ENCODE measurements at places on chromosomes 6 and 20. TPM values are rescaled to one million over a fixed set of nuclear protein-coding genes. Genes with fewer than 3 reads are reported as not detected.
A peak's percentile ranks its signal among the peaks of the same experiment; 100 is the strongest.

Gene EDN1
- 4.1 TPM for polyA plus RNA-seq

Gene PEX7
- 5.1 TPM for polyA plus RNA-seq

GRCh38 chr20:51469046-51469445 is 73.5 kb downstream of the NFATC2 start:
- DNase-seq, result no peak

DNA sequence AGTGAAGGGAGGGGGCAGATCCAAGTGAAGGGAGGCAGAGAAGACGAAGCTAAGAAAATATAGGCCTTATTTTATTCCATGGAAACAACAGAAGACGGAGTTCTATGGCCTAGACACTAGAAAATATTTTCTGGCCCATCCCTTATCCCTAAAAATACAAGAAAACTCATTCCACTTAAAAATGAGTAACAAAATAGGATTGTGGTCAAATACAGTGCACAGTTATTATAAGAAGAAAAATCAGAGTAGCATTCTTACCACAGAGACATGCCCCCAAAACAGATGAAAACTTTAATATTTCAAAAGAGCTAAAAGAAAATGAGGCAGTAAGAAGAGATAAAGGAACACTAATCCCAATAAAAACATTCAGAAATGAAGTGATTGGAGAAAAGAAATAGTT is 202.9 kb downstream of the GMPR start:
- no peak for DNase-seq

DNA sequence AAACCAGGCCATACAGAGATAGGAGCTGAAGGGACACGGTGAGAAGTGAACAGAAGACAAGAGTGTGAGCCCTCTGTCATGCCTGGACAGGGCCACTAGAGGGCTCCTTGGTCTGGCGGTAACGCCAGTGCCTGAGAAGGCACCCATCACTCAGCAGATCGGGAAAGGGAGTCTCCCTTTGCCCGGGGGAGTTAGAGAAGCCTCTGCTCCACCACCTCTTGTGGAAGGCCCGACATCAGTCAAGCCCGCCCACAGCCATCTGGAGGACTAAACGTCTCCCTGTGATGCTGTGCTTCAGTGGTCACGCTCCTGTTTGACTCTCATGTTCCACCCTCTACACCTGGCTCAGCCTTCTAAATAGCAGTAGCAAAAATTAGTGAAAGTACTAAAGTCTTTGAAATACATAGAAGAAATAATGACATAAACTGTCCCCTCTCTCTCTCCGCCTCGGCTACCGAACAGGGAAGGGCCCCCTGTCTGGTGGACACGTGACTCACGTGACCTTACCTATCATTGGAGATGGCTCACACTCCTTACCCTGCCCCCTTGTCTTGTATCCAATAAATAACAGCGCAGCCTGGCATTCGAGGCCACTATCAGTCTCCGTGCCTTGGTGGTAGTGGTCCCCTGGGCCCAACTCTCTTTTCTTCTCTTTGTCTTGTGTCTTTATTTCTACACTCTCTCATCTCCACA is 66.7 kb downstream of the RPP21 start:
- DNase-seq, result peak; percentile 38

Gene PTPRT
- polyA plus RNA-seq, result 0.04 TPM

Gene SIM1
- polyA plus RNA-seq, result not detected

Gene RHAG
- polyA plus RNA-seq, result 0.22 TPM

Gene GFOD1
- 16.2 TPM for polyA plus RNA-seq

Gene CTAGE9
- not detected for polyA plus RNA-seq

Gene FILIP1
- polyA plus RNA-seq, result 63.1 TPM

Gene GSTA2
- polyA plus RNA-seq, result not detected

DNA sequence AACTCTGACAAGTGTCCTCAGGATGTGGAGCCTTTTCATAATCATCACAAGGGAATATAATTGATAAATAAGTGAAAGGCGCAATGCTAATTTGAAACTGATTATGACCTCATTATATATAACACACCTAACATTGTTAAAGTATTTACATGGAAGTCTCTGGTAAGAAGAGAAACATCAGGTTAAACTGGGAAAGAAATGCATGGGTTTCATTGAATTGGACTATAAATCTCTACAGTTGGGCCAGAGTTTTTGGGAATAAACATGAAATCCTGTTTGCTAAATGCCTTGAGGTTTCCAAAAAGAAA is 1.0 kb upstream of the SGK1 start:
- DNase-seq, result no peak

Gene PTGIS
- 7.3 TPM for polyA plus RNA-seq

Gene NKX2-2
- polyA plus RNA-seq, result not detected

DNA sequence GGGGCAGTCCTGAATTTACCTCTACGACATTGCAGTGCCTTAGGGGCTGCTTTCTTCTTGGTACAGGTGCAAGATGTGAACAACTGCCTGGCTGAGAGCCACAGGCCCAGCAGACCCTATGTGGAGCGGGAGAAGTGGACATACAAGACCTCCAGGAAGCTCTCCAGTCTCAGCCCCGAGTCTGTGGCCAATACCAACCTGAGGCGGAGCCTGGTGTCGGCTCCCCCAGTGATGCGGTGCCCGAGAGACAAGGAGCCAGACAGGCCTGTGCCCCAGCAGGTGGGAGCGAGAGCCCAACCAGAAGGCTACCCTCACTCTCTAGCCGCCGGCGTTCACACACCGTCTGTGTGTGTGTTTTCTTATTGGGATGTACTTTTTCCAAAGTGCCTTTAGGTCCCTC is 59.6 kb downstream of the EFCAB8 start:
- DNase-seq, result no peak

Gene CTCFL
- not detected for polyA plus RNA-seq

Gene TMC2
- polyA plus RNA-seq, result not detected

DNA sequence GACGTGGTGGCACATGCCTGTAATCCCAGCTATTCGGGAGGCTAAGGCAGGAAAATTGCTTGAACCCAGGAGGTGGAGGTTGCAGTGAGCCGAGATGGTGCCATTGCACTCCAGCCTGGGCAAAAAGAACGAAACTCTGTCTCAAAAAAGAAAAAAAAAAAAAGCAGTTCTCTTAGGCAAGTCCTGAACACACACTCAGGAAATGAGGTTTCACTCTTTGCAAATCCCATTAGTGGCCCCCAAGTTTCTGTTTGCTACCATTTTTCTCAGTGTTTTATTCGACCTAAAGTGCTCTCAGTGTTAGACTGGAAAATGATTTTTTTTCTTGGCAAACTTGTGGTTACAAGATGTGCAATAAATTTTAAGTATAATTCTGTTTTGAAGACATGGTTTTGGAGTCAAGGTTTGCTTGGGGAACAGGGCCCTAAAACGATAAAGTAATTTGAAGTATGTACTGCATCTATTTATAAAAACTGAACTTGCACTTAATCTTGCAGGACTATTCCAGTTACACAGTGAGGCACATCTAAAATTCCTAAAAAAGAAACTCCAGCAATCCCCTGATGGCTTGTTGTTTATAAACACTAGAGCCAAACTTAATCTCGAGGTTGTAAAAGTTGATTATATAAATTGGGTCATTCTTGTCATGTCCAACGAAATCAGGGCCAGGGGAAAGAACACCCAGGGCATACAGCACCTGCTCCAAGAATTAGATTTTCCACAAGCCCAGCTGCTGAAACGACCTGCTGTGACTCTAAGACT is 42.6 kb downstream of the MAP1LC3A start:
- no peak for DNase-seq

- no peak for DNase-seq
Observed at GRCh38 chr6:1665214-1665613, 55.5 kb downstream of the FOXC1 start.

- DNase-seq, result no peak
Observed at GRCh38 chr6:64896939-64897338, 810.1 kb downstream of the EYS start.

GRCh38 chr20:60192326-60192725 is 234.1 kb downstream of the CDH26 start:
- DNase-seq, result no peak

DNA sequence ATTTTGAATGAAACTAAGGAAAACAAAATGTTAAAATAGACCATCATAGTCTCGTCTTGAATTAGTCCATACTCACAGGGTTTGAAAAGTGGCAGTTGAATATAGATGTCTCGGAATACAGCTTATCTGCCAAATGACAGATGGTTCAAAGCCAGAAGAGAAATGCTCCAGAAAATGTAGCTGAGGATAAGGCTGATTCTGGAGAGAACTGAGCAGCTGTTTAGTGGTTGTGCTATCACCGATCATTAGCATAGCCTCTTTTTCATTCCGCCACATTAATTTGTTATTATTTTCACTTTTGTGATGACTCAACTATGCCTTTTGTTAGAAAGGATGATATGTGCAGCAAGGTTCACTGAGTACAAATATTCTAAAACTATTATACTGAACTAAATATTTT is 390.2 kb upstream of the MAN1A1 start:
- no peak for DNase-seq

Gene FOXQ1
- not detected for polyA plus RNA-seq

Gene SIRPB1
- 0.34 TPM for polyA plus RNA-seq

DNA sequence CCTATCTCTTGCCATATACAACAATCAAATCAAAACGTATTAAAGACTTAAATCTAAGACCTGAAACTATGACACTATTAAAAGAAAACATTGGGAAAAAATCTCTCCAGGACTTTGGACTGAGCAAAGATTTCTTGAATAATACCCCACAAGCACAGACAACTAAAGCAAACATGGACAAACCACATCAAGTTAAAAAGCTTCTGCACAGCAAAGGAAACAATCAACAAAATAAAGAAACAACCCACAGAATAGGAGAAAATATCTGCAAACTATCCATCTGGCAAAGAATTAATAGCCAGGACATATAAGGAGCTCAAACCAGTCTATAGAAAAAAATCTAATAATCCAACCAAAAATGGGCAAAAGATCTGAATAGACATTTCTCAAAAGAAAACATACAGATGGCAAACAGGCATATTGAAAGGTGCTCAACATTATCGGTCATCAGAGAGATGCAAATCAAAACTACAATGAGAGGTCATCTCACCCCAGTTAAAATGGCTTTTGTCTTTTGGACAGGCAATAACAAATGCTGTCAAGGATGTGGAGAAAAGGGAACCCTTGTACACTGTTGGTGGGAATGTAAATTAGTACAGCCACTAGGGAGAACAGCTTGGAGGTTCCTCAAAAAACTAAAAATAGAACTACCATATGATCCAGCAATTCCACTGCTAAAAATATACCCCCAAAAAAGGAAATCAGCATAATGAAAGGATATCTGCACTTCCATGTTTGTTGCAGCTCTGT is 76.2 kb downstream of the SNX5 start:
- no peak for DNase-seq

Gene FAM217A
- polyA plus RNA-seq, result not detected

- no peak for DNase-seq
Observed at GRCh38 chr20:19967445-19967844, 49.7 kb upstream of the NAA20 start.

DNA sequence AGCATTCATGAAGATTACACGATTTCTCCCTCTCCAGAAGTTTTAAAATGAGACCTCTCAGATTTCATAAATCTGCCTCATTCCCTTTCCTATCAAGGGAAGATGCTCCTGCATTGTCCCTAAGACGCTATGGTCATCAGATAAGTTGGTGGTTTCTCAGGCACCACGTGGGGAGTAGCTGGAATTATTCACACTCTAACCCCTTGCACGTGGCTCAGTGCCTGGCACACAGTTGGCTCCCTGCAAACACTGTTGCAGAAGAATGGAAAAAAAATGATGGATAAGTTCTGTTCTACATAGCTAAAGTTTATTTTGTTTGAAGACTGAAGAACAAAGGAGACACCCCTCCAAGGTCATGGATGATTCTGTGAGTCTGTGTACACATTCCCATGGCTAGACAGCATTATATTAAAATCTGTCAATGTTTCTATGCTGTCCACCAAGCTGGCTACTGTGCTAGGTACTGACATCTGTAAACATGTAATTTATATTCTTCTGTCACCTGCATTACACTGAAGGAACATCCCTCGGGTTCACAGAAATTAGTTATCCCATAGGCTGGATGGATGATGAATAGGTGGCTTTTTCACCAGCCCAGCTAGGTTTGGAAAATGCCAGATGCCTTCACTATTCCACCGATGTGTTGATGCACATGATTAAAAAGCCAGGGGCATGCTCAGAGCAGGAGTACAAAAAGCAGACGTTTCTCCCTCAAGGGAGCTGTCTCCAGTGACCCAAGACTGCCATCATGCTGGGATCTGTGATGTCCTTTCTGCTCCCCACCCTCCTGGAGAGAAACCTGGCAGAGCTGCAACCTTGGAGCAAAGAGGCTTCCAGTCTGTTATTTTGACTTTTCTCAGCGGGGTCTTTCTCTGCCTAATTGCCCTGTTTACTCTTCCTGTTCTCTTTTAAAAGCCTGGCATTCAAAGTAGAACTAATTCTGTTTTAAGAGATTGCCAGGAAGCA is 610.5 kb downstream of the UTRN start:
- no peak for DNase-seq

Gene SYNDIG1
- polyA plus RNA-seq, result 8.4 TPM

DNA sequence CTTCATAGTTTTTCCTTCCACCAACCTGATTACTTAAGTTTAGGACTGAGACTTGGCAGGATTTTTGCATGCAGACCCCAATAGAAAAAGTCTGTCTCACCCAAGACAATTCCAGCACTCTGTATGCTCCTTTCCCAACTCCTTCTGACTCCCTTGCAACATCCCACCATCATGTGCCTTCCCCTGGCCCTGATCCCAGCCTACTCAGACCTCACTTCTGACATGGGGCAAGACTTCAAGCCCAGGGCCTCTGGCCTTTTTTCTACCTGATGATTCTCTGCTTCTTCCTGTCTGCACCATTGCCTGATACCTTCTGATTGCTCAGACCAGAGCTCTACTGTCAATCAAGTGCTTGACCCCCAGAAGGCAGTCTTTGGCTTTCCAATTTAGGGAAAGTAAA is 96.6 kb downstream of the HAO1 start:
- DNase-seq, result no peak

- no peak for DNase-seq
Observed at GRCh38 chr6:139161817-139162284, 27.0 kb downstream of the HECA start.

DNA sequence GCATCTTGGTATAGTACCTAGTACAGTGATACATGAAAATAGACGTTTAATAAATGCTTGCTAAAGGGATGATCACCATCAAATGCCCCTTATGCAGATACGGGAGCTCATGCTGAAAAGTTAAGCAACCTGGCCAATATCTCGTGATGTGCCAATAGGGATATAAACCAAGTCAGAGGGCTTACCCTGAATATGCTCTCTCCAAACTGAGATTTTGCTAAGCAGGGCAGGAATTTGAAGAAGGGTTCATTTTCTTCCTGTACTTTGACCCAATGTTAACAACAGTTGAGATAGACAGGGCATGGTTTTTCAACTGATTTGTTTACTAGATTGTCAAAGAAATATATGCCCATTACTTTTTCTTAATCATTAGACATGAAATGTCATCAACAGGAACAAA is 219.3 kb upstream of the PREP start:
- DNase-seq, result no peak

- DNase-seq, result no peak
Observed at GRCh38 chr6:1701668-1702353, 92.1 kb downstream of the FOXC1 start.

- DNase-seq, result no peak
Observed at GRCh38 chr6:158906926-158907325, 87.8 kb upstream of the EZR start.

Gene MCM8
- 1.8 TPM for polyA plus RNA-seq

Gene LHFPL5
- polyA plus RNA-seq, result not detected

- DNase-seq, result no peak
Observed at GRCh38 chr6:26362836-26363220, 2.2 kb upstream of the BTN3A2 start.

Measured in heart left ventricle (tissue), 16 donors.